ENCODE measurements at places on chromosomes 5 and 9.

GRCh38 chr5:64595031-64595855, 89.4 kb downstream of the RGS7BP start:
- no peak for DNase-seq

DNA sequence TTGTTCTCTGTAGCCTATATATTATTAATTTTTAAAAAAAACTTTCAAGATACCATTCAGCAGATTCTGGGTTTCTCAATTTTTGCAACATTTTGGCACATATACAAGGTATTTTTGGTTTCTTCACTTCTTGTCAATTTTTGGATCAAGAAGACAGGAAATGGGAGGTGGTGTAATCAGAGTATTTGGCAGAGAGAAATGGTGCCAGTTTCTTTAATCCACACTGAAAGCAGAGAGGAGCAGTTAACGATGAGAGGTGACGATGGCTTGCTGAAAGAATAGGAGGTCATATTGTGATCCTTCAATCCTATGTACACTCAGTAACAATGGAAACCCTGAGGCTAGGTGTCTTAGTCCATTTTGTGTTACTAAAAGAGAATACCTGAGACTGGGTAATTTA, 16.4 kb downstream of the NNT start:
- DNase-seq: no peak

GRCh38 chr9:25121811-25122210, 556.4 kb downstream of the TUSC1 start:
- no peak for DNase-seq

DNA sequence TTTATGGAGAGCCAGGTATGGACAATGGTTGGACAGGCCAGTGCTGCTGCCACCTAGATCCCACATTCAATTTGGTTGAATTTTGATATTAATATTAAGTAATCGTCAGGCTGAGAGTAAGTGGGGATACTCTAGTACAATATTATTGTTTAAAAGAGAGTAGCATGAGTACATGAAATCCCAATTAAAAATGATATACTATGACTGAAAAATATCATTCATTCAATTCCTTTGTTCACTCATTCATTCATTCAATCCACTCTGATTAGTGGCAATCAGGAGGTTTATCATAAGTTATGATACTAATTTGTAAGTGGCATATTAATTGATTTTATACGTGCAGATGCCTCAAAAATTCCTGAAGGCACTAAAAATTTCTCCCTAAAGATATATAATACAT, 224.2 kb downstream of the DMRT2 start:
- no peak for DNase-seq

- DNase-seq: no peak
These were observed 17.0 kb upstream of the NMUR2 start for GRCh38 chr5:152422081-152422480.

DNA sequence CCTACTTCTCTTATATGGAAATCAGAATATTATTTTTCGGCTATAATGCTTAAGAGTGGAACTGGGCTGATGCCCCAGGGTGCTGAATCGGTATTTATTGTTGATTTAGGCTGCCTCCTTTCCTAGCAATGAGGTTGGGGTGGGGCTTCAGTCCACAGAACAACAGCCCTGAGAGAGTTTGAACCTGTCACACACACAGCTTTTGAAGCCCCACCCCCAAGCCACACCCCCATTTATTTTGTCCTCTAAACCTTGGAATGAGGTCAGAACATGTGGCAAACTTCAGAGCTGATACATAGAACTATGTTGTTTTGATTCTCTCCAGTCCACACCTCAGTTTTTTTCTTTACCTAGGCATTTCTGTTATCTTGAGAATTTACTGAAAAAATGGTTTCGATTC, 51.7 kb upstream of the CAMK4 start:
- DNase-seq: no peak

DNA sequence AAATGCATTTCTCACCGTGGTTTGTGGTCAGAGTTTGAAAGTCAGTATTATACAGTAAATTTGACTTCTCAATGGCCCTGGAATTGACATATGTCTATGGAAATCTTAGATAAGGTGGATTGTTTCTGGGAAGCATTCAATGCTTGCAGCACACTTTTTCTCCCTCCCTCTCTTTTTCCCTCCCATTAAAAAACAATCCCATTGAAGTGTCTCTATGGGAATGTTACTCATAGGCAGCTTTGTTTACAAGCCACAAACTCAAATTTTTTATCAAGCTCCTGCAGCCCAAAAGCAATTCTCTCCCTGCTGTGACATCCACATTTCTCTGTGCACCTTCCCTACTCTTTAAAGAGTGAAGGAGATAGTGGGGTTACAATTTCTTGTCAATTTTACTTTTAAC, 292.1 kb downstream of the ARRDC3 start:
- no peak for DNase-seq

Data from activated CD8-positive, alpha-beta memory T cell treated with anti-CD3 and anti-CD28 coated beads for 1 hour (primary cell).